BJ (cell line): ENCODE measurements at places on chromosomes 4 and X.

DNA sequence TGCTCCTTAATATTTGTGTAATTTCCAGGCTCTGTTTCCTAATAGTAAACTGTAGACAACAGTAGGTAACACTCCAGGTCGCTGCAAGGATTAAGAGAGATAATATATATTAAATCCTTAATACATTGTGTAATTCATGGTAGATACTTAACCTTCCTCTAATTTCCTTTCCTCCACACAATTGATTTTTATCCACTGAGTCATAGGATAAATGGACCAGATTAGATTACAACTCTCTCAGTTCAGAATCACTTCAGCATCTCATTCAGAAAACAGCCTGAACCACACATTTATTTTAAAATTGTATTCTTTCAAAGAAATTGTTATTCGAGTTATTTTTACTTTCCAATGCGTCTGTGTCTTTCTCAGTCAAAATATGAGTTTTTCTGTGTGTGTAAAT is 17.1 kb downstream of the GK2 start:
- DNase-seq, result no peak

DNA sequence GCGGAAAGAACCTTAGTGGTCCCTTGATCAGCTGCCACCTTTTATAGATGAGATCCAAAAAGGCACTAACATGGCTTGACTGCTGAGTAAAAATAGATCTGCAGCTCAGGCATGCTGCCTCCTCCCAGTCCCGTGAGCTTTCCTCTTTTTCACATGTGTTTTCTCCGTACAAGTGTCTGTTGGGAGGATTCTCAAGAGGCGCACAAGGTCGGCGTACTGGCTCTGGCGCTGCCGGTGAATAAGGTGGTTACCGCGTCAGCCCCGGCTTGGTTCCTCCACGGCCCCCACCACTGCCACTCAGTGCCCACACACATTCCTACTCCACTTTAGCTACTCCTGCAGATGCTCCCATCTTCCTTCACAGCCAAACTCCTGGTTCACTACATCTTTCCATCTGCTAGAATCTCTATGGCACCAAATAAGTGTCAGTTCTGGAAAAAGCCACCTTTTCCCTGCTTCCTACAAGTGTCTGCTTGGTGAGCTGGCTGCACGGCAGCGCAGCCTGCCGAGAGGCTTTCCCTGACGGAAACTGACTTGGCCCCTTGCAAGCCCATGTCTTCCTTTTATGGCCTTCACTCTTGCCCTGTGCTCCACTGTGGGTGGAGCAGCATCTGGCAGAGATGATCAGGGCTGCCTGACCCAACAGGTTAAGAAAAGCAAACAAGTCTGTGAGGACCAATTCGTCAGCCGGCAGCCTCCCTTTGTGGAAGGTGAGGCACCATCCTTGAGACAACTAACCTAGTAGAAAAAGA is 99.8 kb downstream of the KLHL8 start:
- DNase-seq, result no peak

DNA sequence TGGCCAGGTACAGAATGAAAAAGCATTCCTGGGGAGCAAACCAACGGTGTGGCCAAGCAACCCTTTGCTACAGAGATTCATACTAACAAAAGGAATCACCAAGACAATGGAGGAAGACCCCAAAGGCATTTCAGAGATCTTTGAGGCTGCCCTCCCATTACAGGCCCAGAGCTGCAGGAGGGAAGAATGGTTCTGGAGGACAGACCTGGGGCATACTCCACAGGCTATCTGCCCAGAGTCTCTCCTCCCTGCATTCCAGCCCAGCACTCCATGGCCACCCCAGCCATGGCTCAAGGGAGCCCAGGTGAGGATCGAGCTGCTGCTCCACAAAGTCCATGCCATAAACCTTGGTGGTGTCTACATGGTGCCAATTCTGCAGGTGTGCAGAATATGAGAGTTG is 81.9 kb downstream of the ATP11C start:
- no peak for DNase-seq

- DNase-seq, result no peak
Measured at GRCh38 chrX:143455046-143455445, 62.2 kb downstream of the SPANXN3 start.

GRCh38 chrX:55738969-55739368 is 21.4 kb downstream of the RRAGB start:
- DNase-seq, result no peak

GRCh38 chr4:152382057-152382785 is 153.7 kb downstream of the FBXW7 start:
- DNase-seq, result no peak

DNA sequence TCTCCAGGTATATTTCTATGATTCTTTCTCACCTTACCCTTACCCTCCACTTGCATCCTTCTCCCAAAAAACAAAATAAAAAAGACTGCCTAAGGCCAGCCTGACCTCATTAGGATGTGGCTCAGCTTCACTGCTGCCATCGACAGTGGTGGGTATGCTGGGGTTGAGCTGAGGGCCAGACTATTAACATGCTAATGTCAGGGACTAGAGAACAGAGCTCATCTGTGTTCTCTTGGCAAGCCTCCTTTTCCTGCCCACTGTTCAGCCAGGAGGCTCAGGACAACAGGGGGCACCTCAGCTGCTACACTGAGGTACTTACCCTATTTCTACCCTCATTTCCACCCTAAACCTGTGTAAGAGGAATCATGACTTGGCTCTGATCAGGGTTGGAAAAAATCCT is 59.3 kb downstream of the MSN start:
- no peak for DNase-seq

- no peak for DNase-seq
Measured at GRCh38 chr4:43423276-43423675, 530.8 kb downstream of the GRXCR1 start.

- DNase-seq, result no peak
Measured at GRCh38 chr4:85946821-85947220, 413.0 kb downstream of the MAPK10 start.

GRCh38 chr4:159765382-159765781 is 662.5 kb downstream of the RAPGEF2 start:
- no peak for DNase-seq

- DNase-seq, result no peak
Measured at GRCh38 chr4:153142700-153143438, 61.4 kb upstream of the TRIM2 start.

GRCh38 chr4:83947830-83948193 is 411.9 kb downstream of the GPAT3 start:
- DNase-seq, result no peak

GRCh38 chr4:152953514-152953913 is 17.4 kb downstream of the FHDC1 start:
- no peak for DNase-seq

- no peak for DNase-seq
Measured at GRCh38 chr4:73675623-73676022, 55.4 kb upstream of the RASSF6 start.

DNA sequence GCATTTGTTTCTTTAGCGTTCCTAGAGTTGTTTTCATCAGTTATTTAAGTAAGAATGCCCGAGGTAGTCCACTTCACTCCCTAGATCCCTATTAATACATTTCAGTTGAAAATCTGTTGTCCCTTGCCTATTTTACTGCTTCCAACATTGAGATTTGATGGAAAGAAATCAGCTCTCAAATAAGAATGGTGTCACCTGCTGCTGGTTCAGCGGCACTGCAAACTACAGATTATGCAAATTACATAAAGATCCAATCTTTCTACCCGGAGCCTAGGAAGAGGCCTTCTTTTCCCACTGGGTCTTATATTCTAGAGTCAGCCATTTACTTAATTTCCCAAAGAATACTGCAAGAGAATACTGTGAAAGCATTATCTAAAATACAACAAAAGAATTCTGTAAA is 597.6 kb upstream of the MAGEB2 start:
- DNase-seq, result no peak

- DNase-seq, result no peak
Measured at GRCh38 chr4:5098176-5098575, 46.9 kb downstream of the STK32B start.

DNA sequence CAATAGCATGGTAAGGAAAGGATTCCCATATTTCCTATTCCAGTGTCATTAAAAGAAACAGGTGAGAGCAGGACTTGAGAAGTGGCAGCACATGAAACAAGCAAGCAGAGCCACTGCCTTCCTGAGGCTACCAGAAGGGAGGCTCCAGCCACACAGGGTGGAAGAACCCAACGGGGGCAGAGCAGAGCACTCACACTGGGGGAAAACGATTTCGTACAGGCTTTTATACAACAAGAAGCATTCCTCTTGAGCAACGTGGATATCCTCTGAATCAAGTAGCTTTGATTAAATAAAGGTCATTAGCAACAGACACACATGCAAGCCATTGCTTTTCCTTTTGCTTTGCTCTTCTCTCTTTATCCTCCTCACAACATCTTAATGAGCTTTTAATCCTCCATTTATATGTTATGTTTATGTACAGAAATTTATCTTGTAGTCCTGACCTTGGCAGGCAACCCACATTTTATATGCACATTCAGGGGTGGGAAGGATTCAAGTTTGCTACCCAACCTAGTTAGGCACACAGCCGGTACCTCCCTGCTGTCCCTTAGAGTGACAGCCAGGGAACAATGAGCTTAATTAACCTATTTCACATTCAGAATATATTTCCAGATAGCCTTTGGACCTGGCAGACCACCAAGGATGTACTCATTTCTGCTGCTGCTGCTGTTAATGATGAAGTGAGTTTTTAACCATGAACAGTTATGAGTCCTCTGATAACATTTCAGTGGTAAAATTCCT is 202.1 kb downstream of the ARHGAP24 start:
- no peak for DNase-seq

GRCh38 chr4:128854433-128854832 is 44.9 kb downstream of the JADE1 start:
- no peak for DNase-seq

- peak; percentile 59 for DNase-seq
Measured at GRCh38 chr4:84673475-84674240, 90.7 kb downstream of the CDS1 start.

GRCh38 chr4:157994863-157995262 is 178.0 kb downstream of the GASK1B start:
- no peak for DNase-seq

DNA sequence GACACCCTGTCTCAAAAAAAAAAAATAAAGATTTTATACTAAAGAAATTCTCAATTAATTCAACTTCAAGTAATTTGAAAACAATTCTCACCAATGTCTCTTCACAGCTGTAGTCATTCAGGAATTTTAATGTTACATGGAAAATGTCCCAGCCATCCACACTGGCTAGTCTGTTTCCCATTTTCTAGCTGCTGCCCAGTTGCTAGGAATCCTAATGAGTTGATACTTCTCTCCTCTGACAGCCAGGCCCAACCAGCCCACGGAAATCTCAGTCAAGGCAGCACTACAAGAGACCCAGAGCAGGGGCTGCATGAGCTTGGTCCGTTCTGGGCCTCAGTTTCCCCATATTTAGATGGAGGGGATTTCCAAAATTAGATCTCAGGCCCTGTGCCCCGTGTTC is 59.1 kb downstream of the CASP3 start:
- no peak for DNase-seq

GRCh38 chr4:147174591-147174990 is 228.9 kb upstream of the TTC29 start:
- DNase-seq, result no peak

GRCh38 chr4:40040908-40041307 is 15.7 kb upstream of the N4BP2 start:
- no peak for DNase-seq

GRCh38 chrX:112235547-112235946 is 153.0 kb upstream of the TRPC5 start:
- no peak for DNase-seq

GRCh38 chr4:142960867-142961644 is 115.0 kb upstream of the INPP4B start:
- DNase-seq, result no peak

- DNase-seq, result no peak
Measured at GRCh38 chrX:17359500-17359899, 15.5 kb upstream of the NHS start.

DNA sequence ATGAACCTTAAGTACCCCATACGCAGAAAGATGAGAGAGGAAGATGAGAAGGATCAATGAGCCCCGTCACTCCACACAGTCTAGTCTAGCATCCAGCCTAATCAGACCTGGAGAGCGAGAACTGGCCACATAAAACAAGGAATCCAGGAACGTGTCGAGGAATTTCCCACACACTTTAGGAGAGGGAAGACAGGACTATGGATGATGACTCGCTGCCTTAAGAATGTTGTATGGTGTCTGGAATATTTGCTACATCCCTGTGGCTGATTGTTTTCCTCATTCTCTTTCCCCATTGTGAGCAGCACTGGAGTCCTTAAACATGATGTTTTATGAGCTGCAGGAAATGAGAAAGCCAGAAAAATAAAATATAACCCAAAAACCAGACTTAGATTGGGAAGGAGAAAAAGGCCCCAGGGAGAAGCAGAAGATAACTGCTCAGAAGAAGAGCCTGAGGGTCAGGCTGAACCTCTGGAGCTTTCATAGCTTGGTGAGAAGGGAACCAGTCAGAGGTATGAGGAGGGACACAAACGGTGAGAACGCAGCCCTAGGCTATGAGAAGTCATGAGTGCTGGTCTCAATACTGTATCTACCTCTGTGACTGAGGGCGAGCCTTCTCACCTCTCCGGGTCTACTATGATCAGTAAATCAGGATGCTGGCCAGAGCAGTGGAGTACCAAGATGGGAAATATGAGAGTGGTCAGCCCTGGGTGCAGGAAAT is 139.5 kb upstream of the NOCT start:
- peak; percentile 82 for DNase-seq

- no peak for DNase-seq
Measured at GRCh38 chr4:7135389-7135746, 57.0 kb upstream of the SORCS2 start.
